ENCODE measurements at places on chromosomes 2 and 18. TPM values are rescaled to one million over a fixed set of nuclear protein-coding genes. Genes with fewer than 3 reads are reported as not detected.
A peak's percentile ranks its signal among the peaks of the same experiment; 100 is the strongest.

GRCh38 chr18:73101977-73102376 is 234.2 kb upstream of the NETO1 start:
- DNase-seq, result no peak

DNA sequence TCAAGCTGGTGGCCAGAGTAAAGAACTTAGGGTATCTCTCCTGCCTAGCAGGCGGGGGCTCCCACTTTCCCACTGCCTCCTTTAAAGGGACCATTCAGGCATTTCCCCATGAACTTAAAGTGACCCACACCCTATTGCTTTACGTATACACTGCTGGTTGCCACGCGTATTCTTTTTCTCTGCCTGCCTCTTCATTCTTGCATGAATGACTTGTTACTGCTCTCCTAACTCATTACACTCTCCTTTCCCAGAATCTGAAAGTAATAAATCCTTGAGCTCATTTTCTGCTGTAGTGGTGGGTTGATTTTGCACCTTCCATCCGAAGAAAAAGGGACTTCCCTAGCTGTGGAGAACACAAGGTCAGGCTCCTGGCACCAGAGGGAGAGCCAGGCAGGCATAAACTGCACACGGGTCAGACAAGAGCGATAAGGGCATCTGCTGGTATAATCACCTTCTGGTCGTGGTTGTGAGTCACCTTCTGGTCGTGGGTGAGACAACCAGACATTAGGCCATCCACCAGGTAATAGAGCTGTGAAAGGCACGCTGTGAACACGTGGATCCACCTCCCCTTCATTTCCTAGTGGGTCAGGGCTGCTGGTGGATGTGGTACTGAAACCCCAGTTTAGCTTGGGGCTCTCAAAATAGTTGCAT is 950.3 kb downstream of the SOCS6 start:
- no peak for DNase-seq

GRCh38 chr2:177578454-177578853 is 185.9 kb downstream of the AGPS start:
- DNase-seq, result no peak

DNA sequence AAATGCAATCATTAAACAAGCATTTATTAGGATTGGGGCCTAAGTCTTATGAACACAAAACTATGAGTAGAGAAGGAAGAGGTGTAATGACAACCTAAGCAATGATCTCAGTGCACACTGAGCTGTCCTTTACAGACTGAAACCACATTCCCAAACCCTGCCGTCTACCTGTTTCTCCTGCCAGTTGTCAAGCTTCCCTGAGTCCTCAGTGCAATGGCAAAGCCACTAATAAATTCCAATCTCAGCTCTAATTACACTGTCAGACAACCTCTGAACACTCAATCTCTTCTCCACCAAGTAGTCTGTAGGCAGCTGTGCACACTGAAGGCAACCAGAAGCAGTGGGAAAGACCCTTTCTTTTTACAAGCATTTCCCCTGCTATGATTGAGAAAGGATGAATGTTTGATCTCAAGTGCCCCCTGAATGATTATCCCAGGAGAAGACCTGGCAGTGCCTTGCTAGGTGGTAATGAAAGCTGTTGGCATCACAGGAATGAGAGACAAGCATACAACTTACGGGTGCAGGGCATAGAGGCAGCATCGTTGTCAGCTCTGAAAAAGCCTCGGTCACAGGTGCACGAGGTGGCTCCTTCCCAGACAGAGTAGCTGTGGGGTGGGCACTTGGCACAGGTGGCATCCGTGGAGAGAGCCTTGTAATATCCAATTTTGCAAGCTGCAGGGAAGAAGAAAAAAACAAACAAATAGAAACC is 71.4 kb downstream of the EPHA4 start:
- DNase-seq, result no peak

DNA sequence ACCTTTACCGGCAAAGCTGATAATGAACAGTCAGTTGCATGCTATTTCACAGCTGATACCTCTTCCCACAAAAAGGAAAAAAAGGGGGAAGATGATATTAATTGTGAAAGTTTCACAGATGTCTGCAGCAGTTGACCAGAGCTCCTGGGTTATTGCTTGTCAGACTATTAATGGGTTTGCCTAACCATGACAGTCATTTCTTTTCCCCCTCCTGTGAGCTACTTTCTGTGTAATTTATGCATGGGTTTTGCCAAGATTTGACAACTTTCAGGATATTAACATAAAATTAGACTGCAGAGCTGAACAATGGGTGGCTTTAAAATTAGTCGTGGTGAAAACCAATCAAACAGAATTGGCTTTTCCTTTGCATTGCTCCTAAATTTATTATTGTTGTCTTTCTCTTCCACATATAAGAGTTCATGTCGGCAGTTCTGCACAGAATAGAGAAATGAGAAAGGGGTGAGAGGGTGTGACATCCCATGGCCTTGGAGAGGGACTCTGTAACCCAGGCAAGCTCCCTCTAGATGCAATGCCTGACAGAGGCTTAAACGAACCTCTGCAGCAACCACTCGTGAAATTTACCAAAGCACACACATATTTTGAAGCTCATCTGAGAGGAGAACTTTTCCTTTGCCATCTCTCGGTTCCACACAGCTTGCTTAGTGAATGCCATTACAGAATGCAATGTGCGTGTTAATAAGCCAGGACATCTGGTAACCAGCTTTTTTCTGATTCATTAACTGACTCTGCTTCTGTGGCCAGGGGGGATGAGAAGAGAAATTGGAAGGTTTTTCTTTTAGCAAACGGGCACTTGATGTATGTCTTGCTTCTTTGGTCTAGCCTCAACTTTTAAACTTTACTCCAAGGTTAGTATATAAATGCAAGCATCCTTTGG is 82.2 kb upstream of the ITGA4 start:
- no peak for DNase-seq

Gene CDKL4
- total RNA-seq, result 0.90 TPM

DNA sequence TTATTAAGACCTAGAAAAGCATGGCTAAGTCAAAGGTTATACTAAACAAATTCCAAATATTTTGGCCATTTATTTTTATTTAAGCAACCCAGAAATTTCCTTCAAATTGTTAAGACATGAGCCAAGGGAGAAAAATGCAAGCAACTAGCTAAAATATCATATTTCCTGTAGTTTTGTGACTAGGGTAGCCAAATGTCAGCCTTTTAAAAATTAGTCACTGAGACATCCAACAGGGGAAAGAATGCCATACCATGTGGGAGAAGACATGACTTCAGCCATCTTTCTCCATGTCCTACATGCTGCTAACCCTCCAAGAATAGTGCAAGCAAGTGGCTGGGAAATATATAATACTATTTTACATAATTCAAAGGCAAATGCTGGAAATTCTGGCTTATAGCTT is 197.9 kb downstream of the DSEL start:
- peak; percentile 16 for DNase-seq

All from fibroblast of the aortic adventitia (primary cell).